ENCODE measurements at places on chromosomes 3 and 15.
A peak's percentile ranks its signal among the peaks of the same experiment; 100 is the strongest.

DNA sequence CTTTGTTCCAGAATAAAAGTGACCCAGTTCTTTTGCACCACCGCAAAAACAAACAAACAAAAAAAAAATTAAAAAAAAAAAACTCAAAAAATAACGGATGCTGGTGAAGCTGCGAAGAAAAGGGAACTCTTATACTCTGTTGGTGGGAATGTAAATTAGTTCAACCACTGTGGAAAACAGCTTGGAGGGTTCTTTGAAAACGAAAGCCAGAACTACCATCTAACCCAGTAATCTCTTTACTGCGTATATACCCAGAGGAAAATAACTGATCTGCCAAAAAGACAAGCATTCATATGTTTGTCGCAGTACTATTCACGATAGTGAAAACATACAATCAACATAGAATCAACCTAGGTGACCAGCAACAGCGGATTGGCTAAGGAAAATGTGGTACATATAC lies 298.9 kb upstream of the CBLB start:
- no peak for DNase-seq

- DNase-seq = no peak
Observed at GRCh38 chr15:72034859-72035650, 82.9 kb downstream of the MYO9A start.

- peak; percentile 41 for DNase-seq
Observed at GRCh38 chr15:65189102-65189740, 4.1 kb upstream of the CLPX start.

GRCh38 chr3:195580744-195581443 lies 2.8 kb downstream of the APOD start:
- DNase-seq = peak; percentile 30

DNA sequence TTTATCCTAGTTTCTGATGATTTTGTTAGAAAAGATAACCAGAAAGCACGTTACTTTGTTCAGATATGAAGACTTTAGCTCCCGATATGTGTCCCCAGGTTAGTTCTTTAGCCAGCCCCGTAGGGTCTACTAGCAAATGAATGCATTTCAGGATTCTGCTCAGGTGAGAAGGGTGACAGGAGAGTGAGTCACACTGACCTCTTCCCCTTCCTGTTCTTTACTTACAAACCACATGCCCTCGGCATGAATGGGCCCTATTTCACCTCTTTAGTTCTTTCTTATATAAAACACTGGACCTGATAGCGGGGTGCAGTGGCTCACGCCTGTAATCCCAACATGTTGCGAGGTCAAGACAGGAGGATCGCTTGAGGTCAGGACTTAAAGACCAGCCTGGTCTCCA lies 98.4 kb downstream of the SLC49A4 start:
- no peak for DNase-seq

DNA sequence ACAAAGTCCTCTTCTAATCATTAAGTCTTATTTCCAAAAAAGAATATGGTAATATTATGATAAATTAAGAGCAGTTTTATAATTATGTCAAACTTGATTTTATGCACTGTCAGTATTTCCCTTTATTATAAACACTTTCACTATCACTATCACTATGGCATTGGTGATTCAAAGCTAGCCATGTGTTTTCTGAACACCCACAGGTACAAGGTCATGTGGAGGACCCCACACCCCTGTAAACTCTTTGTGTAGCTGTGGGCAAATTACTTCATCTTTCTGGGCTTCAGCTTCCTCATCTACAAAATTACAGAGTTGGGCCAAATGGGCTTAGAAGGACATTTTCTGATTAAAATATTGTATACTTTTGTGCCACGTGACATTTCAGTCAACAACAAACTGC lies 41.7 kb downstream of the FBXL22 start:
- peak; percentile 59 for DNase-seq

DNA sequence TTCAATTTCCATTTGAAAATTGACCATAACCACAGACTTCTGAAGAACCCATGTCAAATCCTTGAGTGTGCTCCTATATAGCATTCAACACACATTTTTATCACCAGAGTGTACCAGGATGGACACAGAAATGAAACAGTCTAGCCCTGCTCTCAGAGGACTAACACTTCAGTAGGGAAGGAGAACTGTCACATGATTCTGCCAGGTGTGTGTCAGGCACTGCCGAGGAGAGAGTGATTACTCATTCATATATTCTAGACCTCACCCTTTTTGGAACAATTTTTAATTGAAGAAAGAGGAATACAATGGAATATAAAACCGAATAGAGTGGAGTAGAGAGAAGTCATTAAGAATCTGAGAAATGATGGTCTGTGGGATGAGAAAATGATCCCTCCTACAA lies 125.8 kb downstream of the ERC2 start:
- no peak for DNase-seq

DNA sequence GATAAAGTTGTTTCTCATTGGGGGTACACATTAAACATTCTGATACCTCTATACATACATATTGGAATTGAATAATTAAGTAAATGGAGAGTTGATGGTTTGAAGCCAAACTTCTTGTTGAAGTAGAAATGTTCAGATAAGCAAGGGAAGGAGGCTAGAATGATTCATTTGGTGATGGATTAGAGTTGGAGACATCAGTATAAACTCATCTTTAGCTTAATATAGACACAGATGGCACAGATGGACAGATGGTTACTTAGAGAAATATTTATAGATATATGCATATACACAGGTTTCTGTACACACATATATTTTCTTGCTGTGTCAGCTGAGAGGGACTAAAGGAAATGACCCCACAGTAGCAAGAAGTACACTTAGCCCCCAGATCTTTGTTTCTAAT lies 69.5 kb downstream of the LRRC49 start:
- DNase-seq = no peak

- no peak for DNase-seq
Observed at GRCh38 chr3:42493126-42493797, 9.2 kb upstream of the VIPR1 start.

DNA sequence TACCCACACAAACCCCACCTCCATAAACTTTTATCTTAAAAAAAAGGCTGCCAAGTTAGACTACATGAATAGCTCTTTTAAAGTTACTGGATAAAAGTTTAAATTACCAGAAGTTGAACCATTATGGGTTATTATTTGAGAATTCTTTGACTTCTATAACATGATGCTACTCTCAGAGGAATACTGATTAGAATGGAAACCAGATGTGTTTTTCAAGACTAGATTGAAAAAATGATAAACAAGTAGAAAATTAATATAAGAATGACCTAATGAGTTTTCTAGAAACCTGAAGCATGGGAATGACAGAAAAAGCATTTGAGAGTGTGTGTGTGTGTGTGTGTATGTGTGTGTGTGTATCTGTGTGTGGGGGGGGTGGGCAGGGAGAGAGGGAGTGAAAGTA lies 12.4 kb upstream of the FGF7 start:
- DNase-seq = no peak

DNA sequence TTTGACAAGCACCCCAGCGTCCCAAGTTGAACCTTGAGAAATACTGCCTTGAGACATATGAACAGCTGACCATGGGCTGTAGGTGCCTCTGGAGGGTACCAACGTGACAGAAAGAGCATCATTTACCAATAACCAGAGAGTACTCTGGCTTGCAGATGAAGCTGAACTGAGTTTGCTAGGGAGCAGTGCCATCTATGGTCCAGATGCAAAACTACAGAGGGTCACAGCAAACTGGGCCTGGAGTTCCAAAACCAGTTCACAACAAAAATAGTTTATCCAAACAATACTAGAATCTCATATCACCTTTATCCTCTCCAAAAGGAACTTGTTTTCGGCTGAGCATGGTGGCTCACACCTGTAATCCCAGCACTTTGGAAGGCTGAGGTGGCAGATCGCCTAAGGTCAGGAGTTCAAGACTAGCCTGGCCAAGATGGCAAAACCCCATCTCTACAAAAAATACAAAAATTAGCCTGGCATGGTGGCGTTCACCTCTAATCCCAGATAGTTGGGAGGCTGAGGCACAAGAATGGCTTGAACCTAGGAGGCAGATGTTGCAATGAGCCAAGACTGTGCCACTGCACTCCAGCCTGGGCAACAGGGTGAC lies 69.3 kb downstream of the CHAC1 start:
- peak; percentile 36 for DNase-seq

GRCh38 chr3:123120573-123120972 lies 53.7 kb downstream of the PDIA5 start:
- no peak for DNase-seq

DNA sequence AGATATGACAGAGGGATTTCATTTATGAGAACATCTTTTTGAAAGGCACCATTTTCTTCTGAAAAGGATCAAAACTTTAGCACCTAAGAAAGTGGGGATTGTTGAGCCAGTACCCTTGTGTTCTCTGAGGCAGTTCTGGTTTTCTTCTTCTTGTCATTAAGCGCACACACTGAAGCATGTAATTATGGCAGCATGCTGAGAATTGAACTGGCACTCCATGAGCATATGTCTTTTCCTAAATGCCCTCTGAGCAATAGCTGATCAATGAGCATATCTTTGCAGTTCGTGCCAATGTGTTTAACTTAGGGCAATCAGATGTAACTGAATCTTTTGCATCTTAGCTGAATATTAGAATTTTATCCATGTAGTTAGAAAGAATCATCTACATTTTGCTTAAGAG lies 53.9 kb upstream of the VGLL3 start:
- DNase-seq = no peak

GRCh38 chr3:101852983-101853840 lies 3.9 kb downstream of the NFKBIZ start:
- no peak for DNase-seq

DNA sequence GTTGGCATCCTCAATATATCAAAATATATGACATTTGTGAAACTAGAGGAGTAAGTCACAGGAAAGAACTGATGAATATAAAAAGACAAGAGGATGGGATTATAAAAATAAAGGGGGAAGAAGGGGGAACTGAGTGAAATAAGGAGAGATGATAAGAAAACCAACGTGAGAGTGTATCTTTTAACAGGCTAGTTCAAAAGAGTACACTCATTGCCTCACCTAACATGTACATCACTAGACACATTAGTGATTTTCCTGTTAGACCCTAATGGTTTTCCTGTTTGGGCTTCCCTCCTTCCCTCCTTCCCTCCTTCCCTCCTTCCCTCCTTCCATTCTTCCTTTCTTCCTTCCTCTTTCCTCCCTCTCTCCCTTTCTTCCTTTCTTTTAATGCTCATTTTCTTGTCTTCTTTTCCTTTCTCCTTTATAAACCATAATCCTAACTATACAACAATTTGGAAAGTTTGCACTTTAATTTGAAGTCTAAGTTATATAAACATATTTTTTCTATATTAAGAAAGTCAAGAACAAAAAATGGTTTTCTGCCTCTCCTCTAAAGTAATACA lies 35.8 kb downstream of the FSIP1 start:
- no peak for DNase-seq

DNA sequence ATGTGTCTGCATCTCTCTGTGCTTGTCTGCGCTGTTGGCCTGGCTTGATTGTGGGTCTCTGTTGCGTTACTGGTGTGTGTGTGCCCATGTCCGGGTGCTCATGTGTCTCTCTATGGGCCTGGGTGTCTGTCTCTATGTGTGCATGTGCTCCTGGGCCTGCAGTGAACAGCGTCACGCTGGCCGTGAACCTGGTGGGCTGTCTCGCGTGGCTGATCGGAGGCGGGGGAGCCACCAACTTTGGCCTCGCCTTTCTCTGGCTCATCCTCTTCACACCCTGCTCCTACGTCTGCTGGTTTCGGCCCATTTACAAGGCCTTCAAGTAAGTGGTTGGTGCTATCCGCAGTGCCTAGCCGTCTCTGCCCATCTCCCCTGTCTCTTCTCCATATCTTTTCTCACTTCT lies 7.0 kb upstream of the PPCDC start:
- no peak for DNase-seq

DNA sequence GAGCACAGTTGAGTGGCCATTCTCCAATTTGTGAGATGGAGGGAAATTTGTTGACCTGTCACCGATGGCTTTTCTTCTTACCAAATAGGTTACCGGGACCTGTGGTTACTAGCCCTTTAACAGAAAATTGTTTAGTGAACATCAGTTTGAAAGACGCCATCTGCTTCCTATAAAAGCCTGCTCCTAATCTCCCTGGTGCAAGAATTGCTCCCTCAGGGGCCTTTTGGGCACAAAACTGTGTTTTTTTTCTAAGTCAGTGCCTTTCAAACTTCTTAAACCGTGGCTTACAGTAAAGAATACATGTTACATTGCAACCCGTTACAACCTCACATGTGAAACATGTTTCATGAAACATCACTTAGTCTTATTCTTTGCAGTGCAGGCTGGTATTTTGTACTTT lies 15.0 kb downstream of the CACNA2D3 start:
- no peak for DNase-seq

GRCh38 chr3:51044982-51045381 lies 340.1 kb upstream of the MANF start:
- no peak for DNase-seq

- DNase-seq = peak; percentile 85
Observed at GRCh38 chr3:177714945-177715344, 517.7 kb upstream of the TBL1XR1 start.

DNA sequence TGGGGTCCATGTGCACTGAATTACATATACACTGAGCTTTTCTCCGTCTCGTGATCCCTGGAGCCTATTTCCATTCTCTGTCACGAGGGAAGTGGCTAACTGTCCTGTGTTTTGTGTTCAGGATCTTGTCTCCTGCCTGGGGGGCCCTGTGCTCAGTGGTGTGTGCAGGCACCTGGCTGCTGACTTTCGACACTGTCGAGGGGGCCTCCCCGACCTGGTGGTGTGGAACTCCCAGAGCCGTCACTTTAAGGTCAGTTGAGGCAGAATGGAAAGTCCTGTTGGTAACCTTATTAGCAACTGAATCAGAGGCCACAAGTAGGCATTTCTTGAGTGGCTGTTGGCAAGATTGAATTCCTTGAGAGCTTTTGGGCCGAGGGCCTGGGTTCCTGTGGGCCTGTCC lies 26.7 kb downstream of the FAN1 start:
- DNase-seq = no peak

- no peak for DNase-seq
Observed at GRCh38 chr15:87045746-87046145, 966.1 kb downstream of the AGBL1 start.

- no peak for DNase-seq
Observed at GRCh38 chr15:37083610-37084009, 16.7 kb downstream of the MEIS2 start.
